Hematopoietic multipotent progenitor cell treated with erythropoietin and hydrocortisone succinate and interleukin-3 and kit ligand, for 17 days (in vitro differentiated cells): ENCODE measurements at places on chromosomes 5 and 9.

DNA sequence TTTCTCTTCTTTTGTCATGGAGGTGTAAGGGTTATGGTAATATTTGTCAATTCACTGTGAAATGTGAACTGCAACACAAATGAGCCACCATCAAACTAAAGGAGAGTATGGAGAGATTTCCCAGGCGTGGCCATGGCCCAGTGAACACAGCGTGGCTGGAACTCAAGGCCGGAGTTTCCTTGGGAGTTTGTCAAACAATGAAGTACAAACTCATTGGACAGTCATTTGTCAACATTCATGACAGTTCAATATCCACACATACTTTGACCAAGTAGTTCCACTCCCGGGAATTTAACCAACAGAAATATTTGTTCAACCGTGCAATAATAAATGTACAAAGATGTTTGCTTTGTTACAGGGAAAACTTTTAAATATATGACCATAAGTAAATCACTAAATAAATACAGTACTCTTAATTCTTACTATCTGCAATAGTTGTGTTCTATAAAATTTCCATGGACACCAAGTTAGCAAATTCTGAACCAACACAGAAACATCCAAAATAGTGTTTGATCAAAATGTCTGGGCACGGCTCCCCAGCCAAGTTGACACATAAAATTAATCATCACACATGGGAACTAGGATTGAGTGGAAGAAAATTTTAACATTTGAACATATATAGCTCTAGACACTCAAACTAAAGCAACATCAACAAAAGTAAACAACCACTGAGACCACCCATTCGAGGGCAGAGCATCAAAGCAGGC is 87.1 kb downstream of the DIRAS2 start:
- no peak for DNase-seq

DNA sequence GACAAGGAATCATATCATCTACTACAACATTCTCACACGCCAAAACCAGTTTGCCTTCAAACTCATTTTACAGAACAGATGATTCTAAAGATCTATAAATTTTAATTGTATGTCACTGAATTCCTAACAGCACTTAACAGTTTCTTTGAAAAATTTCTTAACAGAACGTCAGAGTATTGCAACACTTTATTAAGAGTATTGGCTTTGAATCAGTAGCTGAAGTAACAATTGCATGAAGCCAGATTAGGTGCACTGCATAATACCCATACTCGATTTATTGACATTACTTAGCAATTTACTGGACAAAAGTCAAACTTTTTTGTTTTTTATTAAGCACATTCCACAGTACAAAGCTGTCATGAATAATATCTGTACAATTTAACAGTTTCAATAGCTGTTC is 75.8 kb downstream of the SMIM23 start:
- no peak for DNase-seq

DNA sequence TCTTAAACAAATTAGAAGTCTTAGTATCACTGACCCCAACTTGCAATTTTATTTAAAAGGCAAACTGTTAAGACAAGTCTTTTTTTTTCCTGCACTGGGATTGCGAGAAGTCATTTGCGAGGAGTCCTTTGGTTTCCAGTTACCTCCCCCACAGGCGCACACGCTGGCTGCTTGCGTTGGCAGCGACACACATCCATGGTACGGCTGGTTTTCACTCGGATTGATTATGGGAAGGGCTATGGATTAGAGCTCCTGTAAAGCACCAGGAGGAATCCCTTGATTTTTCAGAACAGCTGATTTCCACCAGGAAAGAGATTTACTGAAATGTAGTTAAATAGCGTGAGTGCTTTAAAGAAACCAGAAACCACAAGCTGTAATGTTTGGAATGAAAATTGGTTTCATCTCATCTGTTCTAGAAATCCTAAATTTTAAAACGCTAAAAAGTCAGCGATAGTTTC is 737 bp downstream of the SLC1A3 start:
- no peak for DNase-seq

DNA sequence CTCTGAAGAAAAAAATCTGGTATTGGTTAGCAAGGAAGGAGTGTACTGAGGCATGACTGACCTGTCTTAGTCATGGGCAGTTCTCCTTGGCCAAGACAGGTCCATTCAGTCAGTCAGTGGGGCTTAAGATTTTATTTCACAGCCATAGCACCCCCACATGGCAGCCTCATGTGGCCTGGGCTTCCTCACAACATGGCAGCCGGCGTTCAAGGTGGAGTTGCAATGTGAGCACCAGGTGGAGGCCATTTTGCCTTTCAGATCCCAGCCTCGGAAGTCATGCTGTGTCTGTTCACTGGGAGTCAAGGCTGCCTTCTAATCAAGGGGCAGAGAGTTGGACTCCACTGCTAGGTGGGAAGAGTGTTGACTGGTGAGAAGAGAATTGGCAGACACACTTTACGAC is 10.3 kb upstream of the CARD19 start:
- DNase-seq: no peak

DNA sequence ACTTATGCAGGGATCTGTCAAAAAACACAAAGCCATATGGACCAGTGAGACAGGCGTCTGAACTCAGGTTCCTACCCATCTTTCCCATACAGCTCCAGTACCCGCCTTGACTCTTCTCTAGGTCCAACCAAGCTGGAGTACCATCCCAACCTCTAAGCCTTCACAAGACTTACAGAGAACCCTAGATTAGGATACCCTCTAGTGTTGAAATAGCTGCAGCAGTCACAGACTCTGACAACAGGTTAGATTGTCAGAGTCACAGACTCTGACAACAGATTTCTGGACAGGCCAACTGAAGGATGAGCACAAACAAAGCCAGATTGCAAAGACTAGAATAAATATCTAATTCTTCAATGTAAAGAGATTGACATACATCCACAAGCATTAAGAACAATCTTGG is 266.1 kb downstream of the GRIA1 start:
- no peak for DNase-seq

DNA sequence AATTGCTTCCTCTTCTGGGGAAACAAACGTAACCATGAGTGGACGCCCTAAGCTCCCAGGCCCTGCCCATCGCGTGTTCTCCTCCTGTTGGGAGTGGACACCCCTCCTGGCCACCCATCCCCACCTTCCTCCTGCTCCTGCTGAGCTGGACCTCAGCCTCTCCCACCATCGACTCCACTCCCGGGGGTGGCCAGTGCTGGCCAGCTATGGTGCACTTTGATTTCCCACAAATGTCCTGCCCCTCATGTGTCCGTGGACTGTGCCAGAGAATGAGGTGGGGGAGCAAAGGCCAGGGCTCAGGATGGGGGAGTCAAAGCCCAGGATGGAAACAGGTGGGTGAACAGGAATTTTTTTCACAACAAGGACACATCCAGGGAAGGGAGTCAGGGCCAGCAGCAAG is 62.8 kb downstream of the MED10 start:
- DNase-seq: no peak

GRCh38 chr9:17622141-17622540 is 43.3 kb downstream of the SH3GL2 start:
- no peak for DNase-seq

DNA sequence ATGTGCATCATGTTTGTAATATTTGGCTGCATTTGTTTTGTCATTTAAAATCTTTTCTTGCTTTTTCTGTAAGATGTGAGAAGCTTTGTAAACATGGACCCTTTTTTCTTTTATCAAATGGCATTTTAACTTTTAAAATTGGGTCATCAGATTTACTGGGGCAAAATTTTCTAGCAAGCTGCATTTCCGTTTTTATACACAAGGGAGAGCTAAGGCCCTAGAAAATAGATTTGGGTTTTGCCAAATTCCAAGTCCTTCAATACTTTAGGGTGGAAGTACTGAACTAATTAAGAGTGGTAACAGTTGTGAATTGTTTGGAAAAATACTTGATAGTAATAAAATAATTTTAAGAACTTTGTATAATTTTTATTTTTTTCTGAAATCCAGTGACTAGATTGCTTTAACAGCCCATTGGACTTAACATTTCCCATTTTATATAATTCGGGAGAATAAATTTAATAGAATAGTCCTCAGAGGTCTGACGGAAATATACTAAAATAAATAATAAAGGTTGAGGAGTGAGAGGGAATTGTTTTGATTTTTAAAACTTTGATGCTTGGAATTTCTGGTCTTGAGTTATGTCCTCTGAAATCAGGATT is 117.4 kb downstream of the SMARCA2 start:
- no peak for DNase-seq

DNA sequence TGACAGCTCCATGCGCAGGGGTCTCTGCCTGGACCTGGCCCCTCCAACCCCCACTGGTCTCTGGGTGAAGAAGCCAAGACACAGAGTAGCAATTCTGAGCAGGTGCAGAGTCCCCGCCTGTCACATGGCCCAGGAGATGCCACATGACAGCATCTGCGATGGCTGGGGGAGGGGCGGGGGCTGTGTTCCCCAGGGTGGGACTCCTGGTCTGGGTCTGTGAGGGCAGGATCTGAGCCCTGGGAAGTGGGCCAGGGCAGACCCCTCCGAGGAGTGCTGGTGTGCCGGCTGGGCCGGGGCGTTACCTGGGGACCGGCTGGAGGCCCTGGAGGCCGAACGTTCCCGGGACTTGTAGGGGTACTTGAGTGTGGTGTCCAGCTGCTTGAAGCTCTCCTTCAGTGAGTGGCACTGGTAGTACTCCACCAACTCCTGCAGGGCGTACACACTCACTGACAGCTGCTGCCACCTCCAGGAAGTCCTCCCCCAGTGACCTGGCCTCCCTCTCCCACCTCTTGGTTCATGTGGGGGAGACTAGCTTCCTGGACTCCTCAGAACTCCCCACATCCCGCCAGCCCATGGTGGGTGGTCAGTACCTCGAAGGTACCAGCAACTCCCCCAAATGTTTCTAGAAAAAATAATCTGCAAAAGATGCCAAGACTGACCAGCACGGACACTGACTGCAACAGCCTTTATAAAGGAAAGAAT is 32.1 kb upstream of the SARDH start:
- no peak for DNase-seq

- no peak for DNase-seq
Measured at GRCh38 chr9:100295240-100295639, 57.5 kb downstream of the TEX10 start.
